Right hindlimb (tissue), 1 donor: ENCODE measurements at places on chromosomes 5 and 9.
A peak's percentile ranks its signal among the peaks of the same experiment; 100 is the strongest.

DNA sequence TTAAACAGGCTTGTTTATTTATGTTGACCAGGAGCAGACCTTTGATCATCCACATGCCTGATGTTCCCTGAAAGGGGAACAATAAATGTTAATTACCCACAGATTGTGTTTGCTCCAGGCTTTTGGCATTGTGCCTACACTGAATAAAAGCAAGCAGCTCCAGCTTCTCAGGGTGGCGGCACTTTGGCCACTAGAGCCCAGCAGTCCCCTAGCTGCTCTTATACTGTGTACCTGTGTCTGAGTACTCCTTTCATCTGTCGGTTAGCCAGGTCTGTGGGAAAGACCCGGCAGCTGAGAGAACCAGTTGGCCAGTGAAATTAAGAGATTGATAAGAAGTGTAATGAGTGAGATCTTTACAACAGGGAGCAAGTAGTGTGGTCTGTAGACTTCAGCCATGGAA, 254.8 kb upstream of the FTMT start:
- DNase-seq, result no peak

DNA sequence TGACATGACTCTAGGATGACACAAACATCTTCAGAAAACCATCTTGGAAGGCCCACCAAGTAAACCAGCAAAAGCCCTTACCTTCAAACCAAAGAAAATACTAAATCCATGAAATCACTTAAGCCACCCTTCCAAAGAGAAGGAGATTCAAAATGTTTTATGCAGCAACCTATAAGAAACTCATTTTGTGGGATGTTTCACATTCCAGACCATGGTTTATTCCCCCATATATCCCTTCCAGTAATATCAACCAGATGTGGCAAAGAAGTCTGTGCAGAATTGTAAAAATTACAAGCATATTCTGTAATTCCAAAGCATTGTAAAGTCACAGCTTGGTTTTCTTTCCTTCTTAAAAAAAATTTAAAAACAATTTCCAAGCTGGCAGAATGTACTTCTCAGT, 117.4 kb downstream of the SLIT3 start:
- DNase-seq, result no peak

DNA sequence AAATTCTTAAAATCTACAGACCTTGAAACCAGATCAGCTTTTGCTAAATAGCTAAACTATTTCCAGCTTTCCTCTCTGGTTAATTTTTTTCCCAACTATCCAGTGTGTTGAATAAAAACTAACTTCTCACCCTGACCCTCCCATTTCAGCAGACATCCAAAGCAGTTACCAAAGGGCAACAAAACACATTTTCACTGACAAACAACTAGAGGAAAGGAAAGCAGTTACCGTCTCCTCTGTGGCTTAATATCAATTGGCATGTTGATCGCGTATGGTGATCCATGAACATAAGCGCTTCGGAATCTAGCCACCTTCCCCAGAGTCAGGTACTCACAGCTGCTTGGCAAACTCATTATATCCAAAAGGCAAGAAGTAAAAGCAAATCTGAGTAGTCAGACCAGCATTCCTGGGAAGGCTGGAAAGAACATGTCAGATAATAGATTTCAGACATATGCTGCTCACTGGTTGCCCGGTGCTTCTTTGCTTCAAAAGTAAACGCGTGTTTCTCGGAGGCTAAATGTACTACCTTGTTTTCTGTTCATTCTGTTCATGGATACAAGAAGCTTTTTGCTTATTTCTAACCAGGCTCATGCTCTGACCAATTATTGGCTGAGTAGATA, 463.4 kb downstream of the PDE4D start:
- no peak for DNase-seq

DNA sequence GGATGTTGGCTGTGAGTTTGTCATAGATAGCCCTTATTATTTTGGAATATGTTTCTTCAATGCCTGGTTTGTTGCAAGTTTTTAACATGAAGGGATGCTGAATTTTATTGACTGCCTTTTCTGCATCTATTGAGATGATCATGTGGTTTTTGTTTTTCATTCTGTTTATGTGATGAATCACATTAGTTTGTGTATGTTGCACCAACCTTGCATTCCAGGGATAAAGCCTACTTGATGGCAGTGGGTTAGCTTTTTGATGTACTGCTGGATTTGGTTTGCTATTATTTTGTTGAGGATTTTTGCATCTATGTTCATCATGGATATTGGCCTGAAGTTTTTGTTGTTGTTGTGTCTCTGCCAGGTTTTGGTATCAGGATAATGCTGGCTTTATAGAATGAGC, 225.6 kb downstream of the PCSK1 start:
- no peak for DNase-seq

- DNase-seq, result no peak
These were observed 396.5 kb upstream of the MEF2C start for GRCh38 chr5:89279391-89280036.

DNA sequence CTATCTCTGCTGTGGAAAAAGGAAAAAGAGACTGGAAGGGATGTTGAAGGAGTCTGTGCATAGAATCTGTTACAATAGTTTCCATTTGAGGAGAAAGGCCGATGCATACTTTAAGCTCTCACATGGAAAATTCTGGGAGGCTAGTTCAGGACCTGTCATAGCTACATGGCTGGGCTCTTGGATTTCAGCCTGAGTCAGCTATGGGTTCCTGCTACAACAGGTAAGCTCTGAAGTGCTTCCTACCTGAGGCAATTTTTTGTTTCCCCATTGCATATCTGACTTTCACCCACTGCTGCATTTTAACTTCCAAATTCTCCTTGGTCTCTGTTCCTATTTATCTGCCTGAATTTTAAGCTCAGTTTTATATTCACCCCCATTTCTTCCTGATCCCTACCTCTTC, 310.7 kb downstream of the RAB3C start:
- DNase-seq, result no peak

GRCh38 chr5:64340293-64340692, 165.5 kb upstream of the RGS7BP start:
- no peak for DNase-seq

DNA sequence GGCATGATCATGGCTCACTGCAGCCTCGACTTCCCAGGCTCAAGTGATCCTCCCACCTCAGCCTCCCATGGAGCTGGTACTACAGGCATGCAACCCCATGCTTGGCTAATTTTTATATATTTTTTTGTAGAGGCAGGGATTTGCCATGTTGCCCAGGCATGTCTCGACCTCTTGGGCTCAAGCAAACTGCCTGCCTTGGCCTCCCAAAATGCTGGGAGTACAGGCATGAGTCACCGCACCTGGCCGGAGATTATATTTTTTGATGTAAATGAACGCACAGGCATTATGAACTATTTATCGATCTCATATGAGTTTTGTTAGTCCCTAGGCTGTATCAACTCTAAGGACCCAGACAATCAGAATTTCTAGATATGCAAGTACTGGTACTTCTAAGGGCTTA, 25.5 kb upstream of the CEP120 start:
- DNase-seq, result no peak

GRCh38 chr5:11650936-11651335, 253.3 kb downstream of the CTNND2 start:
- DNase-seq, result no peak

- no peak for DNase-seq
These were observed 129.5 kb downstream of the TRIO start for GRCh38 chr5:14272548-14273205.

GRCh38 chr9:112334432-112334841, 1.0 kb upstream of the PTBP3 start:
- DNase-seq, result peak; percentile 37

- no peak for DNase-seq
These were observed 758.5 kb upstream of the EDIL3 start for GRCh38 chr5:85143138-85143537.

DNA sequence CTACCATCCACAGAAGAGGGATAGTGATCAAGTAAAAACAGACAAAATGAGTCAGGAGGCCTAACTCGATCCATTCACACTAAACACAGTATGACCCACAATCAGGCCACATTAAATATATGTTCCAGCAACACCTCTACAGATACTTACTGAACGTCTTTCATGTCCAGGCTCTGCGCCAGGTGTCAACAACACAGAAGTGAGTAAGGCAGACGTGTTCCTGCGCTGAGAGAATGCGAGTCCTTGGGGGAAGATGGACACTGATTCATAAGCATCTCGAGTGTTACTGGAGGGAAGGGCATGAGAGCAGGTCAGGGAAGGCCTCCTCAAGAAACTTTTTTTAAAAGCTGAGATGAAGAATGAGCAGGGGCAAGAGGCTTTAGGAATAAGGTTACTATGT, 164.3 kb upstream of the CLINT1 start:
- no peak for DNase-seq

- no peak for DNase-seq
These were observed 135.8 kb downstream of the RPS23 start for GRCh38 chr5:82142217-82142841.

- peak; percentile 12 for DNase-seq
These were observed 45.9 kb upstream of the PHYKPL start for GRCh38 chr5:178278358-178279023.

DNA sequence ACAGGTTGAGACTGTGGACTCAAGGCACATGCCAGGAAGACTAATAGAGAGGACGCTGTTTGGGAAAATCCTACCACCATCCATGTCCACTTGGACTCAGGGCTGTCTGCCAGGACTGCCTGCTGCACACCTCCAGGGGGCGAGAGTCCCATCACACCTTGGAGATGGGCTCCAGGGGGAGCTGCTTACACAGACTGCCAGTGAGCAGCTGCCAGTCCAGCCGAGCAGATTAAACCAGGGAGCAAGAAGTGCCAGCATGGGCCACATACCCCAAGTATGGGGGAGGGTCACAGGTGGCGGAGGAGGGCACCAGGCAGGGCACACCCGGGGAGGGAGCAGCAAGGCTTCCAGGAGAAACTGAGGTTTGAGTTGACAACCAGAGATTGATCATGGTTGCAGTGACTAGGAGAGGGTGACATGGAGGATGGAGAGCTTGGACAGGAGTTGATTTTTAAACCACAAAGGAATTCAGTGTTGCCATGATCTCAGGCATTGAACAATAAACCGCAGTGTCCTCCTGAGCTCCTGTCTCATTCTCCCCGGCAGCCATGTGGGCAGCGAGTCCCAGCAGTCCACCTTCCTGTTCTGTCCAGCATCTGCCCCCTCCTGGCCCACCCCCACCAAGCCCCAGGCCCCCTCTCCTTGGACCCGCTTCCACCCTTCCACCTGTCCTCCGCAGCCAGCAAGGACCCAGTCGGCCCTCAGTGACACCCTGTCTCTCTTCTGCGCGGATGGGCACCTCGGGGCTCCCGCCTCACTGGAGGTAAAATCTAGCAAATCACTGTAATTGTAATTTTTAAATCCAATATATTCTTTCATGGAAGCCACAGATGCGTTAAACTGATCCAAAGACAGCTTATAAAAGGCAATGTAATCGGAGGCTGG, 3.1 kb upstream of the VAV2 start:
- no peak for DNase-seq

DNA sequence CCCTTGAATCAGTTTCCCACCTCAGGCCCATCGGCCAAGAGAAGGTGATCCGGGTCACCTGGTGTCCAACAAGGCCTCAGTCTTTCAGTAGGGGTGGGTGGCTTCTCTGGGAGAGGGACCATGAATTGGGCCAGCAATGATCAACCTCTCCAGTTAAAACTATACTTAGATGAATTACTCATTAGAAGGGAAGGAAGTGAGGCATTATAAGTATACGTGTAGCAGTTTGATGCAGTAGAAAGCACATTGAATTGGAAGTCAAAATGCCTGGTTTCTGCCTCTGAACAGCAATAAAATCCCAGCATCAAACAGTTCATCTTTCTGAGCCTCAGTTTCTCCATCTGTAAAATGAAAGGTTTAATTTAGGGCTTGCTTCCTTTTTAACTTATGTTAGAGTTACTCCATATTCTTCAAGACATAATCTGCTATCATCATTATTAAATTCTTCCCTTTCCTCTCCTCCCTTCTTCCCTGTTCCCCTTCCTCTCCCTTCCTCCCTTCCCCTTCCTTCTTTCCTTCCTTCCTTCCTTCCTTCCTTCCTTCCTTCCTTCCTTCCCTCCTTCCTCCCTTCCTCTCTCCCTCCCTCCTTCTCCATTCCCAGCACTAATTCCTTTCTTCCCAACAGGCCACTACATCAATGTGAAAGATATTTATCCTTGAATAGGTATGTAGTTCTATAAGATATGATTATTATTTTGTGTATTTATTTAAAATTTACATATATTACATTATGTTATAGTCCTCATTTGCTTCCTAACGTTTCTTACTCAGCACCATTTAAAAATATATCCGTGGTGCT, 18.6 kb upstream of the TMEM174 start:
- no peak for DNase-seq

DNA sequence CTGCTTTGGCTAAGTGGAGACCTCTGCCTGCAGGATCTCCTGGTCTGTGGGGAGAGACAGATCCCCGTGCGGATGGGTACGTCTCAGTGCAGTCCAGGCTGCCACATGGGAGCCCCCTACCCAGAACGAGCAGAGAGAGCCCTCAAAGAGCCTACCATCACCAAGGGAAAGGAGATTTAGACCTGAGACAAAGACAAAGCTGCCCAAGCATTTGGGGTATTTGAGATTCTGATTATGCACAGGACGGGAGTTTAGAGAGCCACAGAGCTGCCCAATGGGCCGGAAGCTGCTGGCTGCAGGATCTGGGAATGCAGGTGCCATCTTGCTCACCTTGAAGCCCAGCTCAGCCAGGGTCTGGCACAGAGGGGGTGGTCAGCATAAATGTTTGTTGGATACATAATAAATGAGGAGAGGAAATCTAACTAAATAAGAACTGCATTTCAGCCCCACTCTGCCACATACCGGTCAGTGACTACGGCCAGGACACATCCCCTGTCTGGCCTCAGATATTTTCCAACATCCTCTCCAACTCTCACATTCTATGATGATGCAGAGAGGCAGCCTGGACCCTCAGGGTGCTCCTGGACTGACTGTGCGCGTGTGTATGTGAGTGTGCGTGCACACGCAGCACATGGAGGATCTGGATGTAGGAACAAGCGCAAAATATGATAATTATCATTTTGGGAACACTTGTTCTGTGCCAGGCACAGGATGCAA, 157.8 kb downstream of the FGF18 start:
- peak; percentile 86 for DNase-seq

GRCh38 chr9:36940500-36940853, 93.6 kb downstream of the PAX5 start:
- DNase-seq, result no peak
